ENCODE measurements at places on chromosomes 1 and 21. TPM values are rescaled to one million over a fixed set of nuclear protein-coding genes. Genes with fewer than 3 reads are reported as not detected.

GRCh38 chr1:205907794-205908193, 35.5 kb downstream of the SLC26A9 start:
- no peak for DNase-seq

DNA sequence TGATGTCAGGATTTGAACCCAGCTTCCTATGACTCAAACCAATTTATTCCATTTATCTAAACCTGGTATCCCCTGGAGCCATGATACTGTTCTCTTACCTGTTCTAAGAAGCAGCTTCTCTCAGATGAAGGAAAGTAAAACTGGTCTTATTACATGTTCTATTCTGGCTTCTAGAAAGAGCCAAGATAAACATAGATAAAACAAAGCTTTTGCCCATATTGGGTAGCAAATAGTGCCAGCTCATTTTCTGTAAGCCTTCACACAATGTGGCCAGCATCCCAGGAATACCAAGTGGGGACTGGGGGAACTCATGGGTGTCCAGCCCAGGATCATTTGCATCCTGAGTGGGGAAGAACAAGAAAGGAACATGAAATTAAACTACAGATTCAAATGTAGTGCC, 53.5 kb upstream of the EPHA8 start:
- DNase-seq = no peak

PLA2G2D gene
- total RNA-seq = not detected

OMA1 gene
- total RNA-seq = 13.0 TPM

DNA sequence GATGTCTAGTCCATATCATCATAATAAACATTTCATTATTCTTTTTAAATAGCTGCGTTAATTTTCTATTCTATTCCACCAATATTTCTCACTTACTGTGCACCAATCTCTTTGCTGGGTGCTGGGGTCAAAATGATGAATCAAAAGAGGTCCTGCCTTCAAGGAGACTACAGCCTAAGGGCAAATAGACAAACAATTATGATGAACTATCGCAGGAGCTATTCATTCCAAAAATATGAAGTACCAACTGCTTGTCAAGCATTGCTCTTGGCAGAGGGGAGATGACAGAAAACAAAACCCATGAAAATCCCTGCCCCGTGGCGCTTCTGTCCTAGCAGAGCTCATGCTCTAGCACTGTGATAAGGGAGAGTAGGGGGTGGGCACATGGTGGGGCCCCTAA, 28.8 kb upstream of the SLC26A9 start:
- no peak for DNase-seq

DNA sequence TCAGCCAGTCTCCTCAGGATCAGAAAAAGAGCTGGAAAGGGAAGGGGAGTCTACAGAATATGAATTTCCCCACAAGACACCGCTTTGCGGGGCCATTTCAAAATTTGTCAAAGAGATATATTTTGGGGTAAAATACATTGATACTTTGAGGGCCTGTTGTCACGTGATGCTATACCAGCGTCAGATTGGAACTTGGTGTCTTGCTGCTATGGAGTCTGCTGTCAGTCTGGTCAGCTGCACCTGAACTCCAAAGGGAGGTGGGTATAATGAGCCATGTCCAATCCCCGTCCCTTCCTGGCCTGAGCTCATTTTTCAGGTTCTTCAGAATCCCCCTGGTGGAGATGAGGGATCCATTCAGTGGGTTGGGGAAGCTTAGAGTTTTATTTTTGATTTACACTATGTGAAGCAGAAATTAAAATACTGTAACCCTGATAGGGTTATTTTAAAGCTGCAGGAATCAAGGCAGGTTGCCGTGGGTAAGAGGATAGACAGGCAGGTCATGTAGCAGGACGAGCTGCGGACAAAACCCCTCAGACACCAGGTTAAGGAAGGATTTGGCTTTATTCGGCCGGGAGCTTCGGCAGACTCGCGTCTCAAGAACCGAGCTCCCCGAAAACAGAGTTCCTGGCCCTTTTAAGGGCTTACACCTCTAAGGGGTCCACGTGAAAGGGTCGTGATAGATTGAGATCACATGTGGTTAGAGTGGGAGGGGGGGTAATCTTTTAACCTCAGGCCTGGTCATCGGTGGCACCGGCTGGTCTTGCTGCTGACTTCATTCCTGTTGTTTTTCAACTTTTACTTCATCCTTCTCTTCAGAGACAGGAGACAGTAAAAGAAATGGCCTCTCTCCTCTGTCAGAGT, 2.2 kb upstream of the POFUT2 start:
- DNase-seq = peak; percentile 8

DNA sequence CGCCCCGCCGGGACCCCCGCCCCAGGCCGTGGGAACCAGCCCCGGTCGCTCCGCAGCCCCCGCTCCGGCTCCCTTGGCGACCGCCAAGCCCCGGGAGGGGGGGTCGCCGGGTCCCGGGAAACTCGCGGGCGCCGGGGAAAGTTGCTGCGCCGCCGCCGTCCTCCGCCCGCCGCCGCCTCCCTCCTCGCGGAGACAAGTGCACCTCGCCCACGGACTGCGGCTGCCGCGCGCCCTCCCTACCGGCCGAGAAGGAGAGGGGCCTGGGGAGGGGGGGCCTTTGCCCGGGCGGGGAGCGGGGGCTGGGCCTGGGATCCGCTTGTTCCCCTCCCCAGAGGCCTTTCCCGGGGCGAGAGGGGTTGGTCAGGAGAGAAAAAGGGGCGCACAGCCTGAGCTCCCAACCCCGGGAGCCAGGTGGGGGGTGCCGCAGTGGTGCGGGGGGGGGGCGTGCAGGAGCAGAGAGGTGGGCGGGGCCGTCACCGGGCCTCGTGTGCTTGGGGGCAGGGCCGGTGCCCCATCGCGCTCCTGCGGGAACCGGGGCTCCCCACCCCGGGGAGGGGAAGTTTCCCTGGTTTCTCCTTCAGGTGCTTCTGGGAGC, 592 bp downstream of the AGRN start:
- no peak for DNase-seq

GRCh38 chr1:14875524-14876509, 277.3 kb downstream of the KAZN start:
- DNase-seq = no peak

DNA sequence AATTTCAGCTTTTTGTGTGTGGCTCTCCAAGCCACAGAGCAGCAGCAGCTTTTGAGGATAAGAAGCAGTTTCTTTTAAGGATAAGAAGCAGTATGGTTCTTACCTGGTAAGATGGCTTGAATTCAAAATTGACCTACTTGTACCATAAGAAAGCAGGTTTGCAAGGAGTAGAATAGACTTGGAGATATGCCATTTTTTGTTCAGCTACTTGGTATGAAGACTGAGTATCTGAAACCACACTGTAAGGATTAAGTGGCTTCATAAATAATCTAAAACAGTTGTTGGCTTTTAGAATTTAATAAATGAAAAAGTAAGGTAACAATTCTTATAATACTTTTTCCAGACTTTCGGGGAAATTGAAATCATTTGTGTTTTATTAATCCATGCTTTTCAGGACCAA, 74.2 kb downstream of the ATF6 start:
- DNase-seq = no peak

DNA sequence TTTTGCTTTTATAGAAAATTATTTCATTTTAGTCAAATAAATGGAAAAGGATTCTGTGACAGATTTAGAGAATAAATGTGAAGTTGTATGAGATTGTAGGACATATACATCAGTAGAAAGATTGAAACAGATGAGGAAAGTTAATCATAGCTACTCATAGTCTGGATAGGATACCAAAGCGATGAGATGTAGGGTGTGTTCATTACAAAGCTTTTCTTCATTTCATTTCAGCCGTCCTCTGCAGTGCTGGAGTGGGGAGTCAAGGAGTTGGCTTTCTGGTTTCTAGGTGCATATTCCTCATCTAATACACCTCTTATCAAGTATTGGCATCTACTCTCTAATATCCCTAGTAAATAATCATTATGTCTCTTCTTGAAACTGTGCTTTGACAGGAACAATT, 149.5 kb upstream of the NEGR1 start:
- DNase-seq = no peak

GRCh38 chr1:153395136-153395685, 4.3 kb upstream of the S100A8 start:
- DNase-seq = no peak

ZNF124 gene
- total RNA-seq = 11.8 TPM

GRCh38 chr1:39789571-39790110, 976 bp upstream of the BMP8B start:
- no peak for DNase-seq

GRCh38 chr1:88701275-88701674, 17.2 kb downstream of the PKN2 start:
- DNase-seq = no peak

- no peak for DNase-seq
Measured at GRCh38 chr21:44494418-44494817, 39.1 kb downstream of the LRRC3 start.

All from activated CD4-positive, alpha-beta memory T cell treated with anti-CD3 and anti-CD28 coated beads for 36 hours (primary cell).